ENCODE measurements at places on chromosomes 2 and 18.

DNA sequence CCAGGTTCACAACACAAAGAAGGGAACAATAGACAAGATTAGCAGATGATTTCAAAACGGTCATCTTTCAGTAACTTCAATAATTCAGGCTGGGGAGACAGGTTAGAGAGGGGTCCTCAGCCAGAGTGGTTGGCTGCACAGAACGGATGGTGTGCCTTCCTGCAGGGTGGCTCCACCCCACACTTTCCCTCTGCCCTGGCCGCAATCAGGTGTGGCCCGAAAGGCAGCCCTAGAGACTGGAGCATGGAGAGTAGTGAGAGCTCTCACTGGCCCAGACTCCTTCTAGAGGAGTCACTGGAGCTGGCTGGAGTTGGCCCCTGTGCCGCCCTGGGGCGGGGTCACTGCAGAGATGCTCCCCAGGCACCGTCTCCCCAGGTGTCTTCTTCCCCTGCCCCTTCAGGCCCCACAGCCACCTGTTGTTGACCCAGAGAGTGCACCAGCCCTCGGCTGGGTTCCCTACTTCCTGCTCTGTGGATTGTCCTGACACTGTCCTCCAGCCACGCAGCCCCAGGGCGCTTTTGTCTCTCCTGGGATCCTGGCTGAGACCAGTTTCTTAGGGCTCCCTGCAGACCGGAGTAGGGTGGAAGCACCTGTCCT lies 126.8 kb downstream of the PXDN start:
- DNase-seq, result no peak

- no peak for DNase-seq
Measured at GRCh38 chr2:120654381-120655134, 81.1 kb upstream of the GLI2 start.

GRCh38 chr2:231161252-231161839 lies 36.5 kb upstream of the HTR2B start:
- DNase-seq, result no peak

DNA sequence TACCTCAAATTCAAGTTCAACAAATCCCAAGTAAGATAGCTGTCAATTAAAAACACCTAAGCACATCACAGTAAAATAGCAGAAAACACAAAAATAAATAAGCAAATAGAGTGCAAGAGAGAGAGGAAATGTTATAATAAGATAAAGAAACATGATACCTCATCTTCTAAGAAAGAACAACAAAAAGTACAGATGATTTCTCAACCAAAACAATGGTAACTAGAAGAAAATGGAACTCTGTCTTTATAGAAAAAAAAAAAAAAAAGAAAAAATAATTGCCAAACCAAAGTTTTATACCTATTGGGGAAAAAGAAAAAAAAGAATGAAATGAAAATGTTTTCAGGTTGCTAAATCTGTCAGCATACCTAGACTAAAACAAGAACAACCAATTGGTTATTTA lies 1253.5 kb upstream of the CDH2 start:
- DNase-seq, result no peak

DNA sequence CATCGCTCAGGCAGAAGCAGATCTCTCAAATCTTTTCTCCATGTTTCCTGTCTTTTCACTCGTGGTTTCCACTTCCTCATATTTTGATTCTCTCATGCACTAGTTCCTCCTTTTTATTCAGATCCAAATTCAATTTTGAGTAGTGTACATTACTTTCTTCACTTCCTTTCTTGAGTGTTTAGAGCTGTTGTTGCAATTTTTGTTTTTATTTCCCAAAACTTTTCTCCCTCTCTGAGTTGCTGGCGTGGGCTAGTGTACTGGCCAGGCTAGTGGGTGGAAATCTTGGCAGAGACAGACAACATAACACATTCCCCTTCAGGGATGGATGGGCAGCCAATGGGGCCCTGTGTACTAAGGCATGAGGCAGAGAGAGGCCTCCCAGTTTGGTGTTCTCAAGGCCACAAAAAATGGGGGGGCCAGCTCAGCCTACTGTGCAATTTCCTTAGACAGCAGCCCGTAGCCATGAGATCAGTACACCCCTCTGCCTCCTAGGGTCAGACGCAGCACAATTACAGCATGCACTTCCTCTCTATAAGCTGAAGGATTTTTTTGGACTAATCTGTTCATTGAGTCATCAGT lies 145.1 kb upstream of the PID1 start:
- no peak for DNase-seq

DNA sequence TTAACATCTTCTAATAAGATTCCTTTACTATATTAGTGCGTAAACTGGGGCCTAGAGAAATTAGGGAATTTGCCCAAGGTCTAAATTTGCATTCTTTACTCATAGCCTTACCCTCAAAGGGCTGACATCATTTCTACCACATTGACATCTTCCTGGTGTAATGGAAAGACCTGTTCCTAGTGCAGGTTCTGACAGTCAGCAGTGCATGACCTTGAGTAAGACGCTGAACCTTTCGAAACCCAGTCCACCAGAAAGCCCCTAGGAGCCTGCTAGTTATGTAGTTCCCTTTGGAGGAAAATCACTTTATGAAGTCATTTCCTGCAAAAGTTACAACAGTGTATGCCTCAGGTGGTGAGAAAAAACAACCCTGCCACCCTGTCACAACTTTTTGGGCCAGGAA lies 388.3 kb downstream of the TNS1 start:
- DNase-seq, result no peak

GRCh38 chr2:85704800-85705679 lies 10.9 kb downstream of the GNLY start:
- DNase-seq, result peak; percentile 86

GRCh38 chr2:47888581-47889280 lies 17.6 kb downstream of the FBXO11 start:
- DNase-seq, result no peak

GRCh38 chr18:13206301-13206700 lies 12.3 kb upstream of the LDLRAD4 start:
- DNase-seq, result no peak
